ENCODE measurements at places on chromosomes 7 and 10.

- DNase-seq = no peak
Observed at GRCh38 chr10:110664483-110665420, 20.6 kb downstream of the RBM20 start.

DNA sequence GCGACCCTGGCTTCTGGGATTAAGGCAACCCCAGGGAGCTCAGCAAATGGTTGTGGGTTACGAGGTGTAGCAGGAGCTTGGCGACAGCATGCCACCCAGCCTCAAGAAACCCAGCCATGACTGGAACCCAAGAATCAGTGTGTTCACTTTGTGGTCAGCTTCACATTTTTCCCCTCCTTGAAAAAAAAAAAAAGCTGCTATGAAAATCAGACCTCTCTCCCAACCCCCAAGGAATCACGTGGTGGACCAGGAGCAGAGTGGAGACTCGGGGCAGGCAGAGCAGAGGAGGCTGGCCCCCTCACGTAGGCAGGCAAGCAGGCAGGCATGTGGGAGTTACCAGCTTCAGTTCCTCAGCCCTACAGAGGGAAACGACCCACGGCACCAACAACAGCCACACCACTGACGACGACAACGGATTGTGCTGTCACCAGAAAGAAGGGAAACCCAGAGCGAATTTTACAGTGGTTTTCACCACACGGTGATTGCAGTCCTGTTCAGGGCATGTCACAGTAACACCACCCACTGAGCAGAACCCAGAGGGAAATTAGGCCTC is 203.4 kb downstream of the SLC25A13 start:
- DNase-seq = no peak

- no peak for DNase-seq
Observed at GRCh38 chr7:157850481-157851444, 514.0 kb downstream of the DNAJB6 start.

- DNase-seq = no peak
Observed at GRCh38 chr7:133196856-133197612, 55.8 kb upstream of the EXOC4 start.

GRCh38 chr7:99105756-99106155 is 38.2 kb downstream of the SMURF1 start:
- no peak for DNase-seq

- DNase-seq = no peak
Observed at GRCh38 chr10:67119651-67120050, 193.8 kb downstream of the LRRTM3 start.

DNA sequence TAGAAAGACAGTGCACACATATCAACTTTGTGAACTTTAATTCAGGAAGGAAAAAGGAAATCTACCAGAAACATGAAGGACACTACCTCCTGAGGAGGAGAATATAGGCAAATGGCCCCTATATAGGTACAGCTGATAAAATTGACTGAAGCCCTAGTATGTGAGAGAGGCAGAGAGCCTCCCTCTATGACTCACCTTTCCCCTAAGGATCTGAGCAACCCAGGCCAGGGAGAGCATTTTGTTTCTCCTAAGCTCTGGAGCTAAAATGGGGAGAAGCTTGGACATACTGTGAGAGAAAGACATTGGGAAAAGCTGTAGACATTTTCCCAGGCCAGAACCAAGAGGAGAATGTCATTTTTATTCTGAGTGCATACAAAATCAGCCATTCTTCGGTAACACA is 303.5 kb downstream of the AHR start:
- DNase-seq = no peak

DNA sequence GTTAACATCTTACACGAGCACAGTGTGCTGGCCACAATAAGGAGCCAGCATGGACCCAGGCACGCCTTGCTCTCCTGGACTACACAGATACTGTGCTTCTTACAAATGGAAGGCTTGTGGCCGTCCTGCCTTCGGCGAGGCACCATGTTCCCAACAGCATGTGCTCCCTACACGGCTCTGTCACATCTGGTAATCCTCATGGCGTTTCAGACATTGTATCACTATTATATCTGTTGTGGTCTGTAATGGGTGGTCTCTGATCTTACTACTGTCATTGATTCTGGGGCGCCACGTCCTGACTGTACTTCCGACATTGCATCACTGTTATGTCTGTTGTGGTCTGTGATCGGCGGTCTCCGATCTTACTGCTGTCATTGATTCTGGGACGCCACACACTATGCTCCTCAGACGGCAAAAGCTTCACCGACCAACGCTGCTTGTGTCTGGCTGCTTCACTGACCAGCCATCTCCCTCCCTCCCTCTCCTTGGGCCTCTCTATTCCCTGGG is 195.4 kb downstream of the MAD1L1 start:
- DNase-seq = peak; percentile 11

- no peak for DNase-seq
Observed at GRCh38 chr7:130990178-130990832, 256.3 kb upstream of the KLF14 start.

DNA sequence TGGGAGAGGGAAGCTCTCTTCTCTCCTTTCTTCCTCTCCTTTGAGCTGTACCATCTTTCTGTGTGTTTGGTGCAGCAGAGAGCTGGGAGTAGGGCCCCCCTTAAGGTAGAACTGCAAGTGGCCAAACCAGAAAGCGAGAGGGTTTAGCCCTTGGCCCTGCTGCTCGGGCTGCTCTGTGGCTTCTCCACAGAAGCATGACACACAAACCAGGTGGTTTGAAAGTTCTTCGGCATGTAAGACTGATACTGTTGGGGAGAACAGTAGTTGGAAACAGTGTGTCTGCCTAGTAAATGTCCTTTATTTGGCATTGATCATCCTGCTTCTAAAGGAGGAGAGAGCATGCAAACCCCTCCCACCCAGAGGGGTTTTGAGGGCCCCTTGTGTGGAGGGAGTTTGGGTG is 277.8 kb downstream of the CELF2 start:
- DNase-seq = no peak

DNA sequence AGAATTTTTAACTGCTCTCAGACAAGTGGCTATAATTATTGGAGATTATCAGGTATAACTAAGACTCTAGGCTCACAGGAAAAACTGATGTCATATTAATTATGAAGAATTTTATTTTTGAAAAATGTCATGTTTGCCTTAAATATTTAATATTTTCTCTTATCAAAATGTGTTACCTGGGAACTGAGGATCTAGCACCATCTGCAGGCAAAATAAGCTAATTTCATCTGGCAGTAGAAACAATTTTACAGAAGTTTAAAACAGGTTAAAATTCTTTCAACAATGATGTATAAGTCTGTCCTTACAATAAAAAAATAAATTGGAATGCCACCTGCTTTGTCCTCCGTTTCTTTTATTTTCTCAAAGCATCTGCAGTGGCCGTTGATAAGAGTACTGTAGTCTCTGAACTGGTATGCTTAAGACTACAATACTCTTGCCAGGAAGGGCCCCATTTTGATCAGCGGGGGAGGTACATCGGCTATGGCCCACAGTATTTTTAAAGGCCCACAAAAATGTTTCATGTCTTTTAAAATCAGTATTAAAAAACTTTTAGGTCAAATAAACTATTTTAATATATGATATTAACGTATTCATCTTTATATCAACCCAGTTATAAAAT is 81.3 kb downstream of the VWDE start:
- DNase-seq = peak; percentile 24

DNA sequence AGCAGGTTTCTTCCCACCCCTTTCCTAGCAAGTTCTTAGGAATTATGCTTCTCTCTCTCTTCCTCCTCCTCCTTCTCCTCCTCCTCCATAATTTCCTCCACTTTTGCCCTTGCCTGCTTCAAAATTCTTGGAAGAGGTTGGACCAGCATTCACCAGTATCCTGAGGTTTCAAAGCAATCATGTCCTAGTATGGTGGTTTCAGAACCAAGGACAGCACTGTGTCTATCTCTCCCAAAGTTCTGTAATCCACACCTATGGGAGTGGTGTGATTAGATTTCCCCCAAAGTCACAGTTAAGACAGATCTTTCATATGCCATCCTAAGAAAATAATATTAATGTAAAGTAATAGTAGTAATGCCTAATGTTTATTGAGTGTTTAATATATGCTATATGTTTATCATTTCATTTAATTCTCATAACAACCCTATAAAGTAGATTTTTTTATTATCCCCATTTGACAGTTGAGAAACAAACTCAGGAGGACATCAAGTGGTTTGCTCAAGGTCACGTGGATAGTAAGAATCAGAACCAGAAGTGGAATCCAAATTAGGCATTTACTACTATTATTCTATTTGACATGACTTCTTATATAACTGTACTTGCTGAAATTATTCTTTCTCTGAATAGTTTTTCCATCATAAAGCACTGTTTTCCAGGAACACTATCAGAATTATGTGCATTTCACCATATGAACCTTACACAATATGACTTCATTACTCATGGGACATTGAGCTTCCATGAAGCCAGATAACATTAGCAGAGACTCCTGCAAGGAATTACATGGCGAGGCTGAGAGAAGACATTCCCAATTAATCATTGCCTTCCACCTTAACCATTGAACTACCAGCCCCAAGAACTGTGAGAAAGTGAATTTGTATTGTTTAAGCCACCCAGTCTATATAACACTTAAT is 91.4 kb downstream of the IPMK start:
- DNase-seq = peak; percentile 43

DNA sequence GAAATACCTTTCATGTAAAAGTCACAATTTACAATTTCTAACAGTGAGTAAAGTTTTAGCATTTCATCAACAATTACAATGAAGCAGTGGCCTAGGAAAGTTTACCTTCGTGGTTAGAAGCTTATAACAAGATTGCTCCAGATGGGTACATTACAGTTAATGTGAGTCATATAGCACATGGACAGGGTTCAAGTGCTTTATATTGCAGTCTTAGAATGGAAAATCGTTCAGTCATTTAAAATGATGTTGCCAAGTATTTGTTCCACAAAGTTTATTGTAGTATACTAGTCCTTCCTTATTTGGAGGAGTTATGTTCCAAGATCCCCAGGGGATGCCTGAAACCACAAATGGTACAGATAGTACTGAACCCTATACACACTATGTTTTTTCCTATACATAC is 174.6 kb upstream of the TARP start:
- DNase-seq = no peak

Measured in hematopoietic multipotent progenitor cell (in vitro differentiated cells).